Stimulated activated CD8-positive, alpha-beta memory T cell treated with anti-CD3 and anti-CD28 coated beads, Interleukin-7, amount 100 ng/mL, for 48 hours (primary cell): ENCODE measurements at places on chromosomes 13 and 19.

DNA sequence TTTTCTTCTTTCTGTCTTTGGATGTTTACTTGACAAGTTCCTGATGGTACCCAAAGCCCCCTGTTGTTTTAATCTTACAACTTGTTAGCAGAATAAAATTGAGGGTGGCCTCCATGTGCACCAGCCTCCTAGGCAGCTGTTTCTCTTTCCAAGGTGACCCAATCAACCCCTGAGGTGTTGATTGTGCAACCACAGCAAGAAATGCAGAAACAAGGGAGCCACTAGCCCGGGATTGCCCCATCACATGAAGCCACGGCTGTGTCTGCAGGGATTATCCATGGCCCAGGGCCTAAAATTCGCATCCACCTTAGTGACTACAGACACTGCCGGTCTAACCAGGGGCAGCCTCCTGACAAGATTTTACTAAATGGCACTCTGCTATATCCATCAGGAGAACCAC lies 14.4 kb downstream of the CEACAM4 start:
- DNase-seq = no peak

DNA sequence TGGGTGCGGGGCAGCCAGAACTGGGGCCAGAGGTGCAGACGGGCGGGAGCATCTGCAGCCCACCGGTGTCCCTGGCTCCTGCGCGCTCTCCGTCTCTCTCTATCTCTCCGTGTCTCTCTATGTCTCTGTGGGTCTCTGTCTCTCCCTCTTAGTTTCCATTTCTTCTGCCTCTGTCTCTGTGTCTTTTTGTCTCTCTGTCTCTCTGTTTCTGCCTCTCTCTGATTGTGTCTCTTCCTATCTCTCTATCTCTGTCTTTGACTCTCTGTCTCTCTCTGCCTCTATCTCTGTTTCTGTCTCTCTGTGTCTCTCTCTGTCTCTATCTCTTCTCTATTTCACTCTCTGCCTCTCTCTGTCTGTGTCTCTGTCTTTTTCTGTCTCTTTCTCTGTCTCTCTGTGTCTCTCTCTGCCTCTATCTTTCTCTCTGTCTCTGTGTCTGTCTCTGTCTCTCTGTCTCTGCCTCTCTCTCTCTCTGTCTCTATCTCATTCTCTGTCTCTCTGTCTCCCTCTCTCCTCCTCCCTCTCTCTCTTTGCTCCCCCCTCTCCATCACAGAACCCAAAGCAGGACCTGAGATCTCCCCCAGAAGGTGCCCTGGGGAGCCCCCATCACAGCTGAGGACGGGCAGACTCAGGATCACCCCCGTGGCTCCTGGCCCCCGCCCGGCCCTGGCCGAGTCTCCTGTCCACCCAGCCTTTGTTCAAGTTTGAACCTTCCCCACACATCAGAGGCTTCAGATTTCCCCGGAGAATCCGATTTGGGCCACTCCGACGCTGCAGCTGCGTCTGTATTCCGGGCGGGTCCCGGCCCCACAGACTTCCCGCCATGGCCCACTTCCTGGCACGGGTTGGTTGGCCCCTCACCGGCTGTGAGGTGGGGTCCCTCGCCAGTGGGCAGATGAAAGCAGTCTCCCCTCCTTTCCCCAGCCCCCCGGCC lies 48.6 kb upstream of the TCF3 start:
- no peak for DNase-seq

- no peak for DNase-seq
Measured at GRCh38 chr13:75904012-75904411, 267.9 kb downstream of the LMO7 start.

DNA sequence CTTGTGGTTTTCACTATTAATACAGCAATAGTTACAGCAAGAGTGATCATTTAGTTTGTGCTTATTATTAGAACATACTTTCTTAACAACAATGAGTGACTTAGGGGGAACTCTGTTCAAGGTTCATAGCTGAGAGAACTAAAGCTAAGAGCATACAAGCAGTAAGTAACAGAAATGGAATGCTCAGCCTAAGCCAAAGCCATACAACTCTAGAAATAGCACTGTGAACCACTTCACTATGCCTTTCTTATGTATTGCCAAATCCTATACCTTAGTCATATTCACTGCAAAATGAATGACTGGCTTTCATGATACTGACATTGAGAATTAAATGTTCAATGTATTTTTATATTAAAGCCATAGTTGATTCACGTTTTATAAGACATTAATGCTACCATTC lies 599.7 kb upstream of the SLITRK1 start:
- DNase-seq = no peak

DNA sequence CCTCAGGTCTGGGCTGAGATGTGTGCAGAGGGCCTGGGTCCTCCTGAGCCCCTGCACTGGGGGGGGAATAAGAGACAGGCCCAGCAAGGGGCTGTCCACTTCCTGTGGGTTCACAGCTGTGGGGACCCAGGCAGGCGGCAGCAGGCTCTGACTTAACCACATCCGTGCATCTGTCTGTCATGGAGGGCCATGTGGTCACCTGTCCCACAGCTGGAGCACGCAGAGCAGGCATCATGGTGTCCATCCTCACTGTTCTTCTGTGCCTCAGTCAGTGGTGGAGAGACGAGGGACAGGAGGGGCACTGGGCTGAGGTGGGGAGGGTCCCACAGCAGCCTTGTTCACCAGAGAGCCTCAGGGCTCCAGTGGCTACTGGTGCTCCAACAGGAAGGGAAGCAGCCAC lies 16.3 kb upstream of the KIR3DL3 start:
- DNase-seq = no peak

GRCh38 chr13:32347651-32348050 lies 32.3 kb downstream of the BRCA2 start:
- no peak for DNase-seq
